ENCODE measurements at places on chromosomes 16 and 17. TPM values are rescaled to one million over a fixed set of nuclear protein-coding genes. Genes with fewer than 3 reads are reported as not detected.

DNA sequence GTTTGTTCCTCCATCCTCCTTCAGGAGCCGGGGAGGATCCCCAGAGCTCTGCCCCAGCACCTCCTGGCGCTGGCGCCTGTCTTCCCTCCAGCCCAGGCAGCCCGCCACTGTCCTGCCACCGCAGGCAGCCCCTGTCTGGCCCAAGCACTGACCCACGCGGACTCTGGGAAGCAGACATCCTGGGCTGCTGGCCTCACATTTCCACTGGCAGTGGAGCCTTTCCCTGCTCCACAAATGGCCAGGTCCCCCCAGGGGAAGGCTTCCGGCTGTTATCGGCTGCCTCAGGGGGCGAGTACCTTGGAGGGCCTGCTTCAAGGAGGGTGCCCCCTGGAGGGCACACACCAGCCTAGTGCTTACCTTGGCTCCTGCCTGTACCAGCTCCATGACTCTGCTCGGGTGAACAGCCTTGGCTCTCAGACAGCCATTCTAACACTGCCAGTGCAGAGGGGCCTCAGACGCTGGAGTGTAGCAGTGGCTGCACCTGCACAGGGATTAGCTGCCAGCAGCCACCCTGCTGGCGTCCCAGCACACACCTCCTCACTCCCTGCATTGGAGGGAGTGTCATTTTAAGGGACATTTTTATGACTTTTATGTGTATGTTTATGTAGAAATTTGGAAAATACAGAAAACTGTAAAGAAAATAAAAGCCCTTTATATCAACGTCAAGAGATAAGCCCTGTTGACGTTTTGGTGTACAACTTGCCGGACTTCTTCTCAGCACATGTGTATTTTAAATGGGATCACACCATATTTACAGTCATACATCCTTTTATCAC, 21.0 kb downstream of the ACE start:
- H3K4me1 ChIP-seq: no peaks in the 10 kb centered on the region
- no peak for DNase-seq
- H3K27ac ChIP-seq: no peak overlapping the region
- H3K36me3 ChIP-seq: no peaks in the 10 kb centered on the region
- peaks cover 28% of the 10 kb centered on the region for H3K27me3 ChIP-seq

- no peaks in the 10 kb centered on the region for H3K27me3 ChIP-seq
- no peak overlapping the region for H3K27ac ChIP-seq
- H3K4me1 ChIP-seq: peaks cover 24% of the 10 kb centered on the region
- H3K4me3 ChIP-seq: no peak overlapping the region
- DNase-seq: no peak
These were observed 26.1 kb downstream of the XPO6 start for GRCh38 chr16:28185696-28186095.

- no peak for DNase-seq
- no peak overlapping the region for H3K4me3 ChIP-seq
- peaks cover 9% of the 10 kb centered on the region for H3K4me1 ChIP-seq
- H3K27ac ChIP-seq: peak overlapping the region; percentile 75
- no peaks in the 10 kb centered on the region for H3K36me3 ChIP-seq
- no peaks in the 10 kb centered on the region for H3K27me3 ChIP-seq
These were observed 289.2 kb upstream of the FOXF1 start for GRCh38 chr16:86221085-86221484.

GRCh38 chr17:1256699-1257098, 13.5 kb upstream of the BHLHA9 start:
- H3K27ac ChIP-seq: no peak overlapping the region
- H3K36me3 ChIP-seq: no peaks in the 10 kb centered on the region
- H3K4me3 ChIP-seq: no peak overlapping the region
- peaks cover 5% of the 10 kb centered on the region for H3K4me1 ChIP-seq
- no peaks in the 10 kb centered on the region for H3K27me3 ChIP-seq
- no peak for DNase-seq

DNA sequence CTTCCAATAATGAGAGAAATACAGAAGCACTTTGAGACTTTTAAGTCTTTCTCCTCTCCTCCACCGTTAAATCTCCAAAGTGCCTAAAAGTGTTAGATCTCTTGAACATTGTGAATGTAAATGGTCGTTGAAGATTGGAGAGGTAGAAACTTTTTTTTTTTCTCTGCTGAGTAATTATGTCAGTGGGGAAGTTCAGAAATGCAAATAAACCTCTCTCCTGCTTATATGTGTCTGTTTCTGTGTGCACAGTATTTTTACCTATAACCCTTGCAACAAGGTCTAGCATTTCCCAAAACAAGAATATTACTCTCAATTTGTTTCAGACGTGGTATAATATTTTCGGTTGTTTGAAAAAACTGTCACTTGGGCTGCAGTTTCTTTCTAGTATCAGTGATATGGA, 833.6 kb upstream of the CDH8 start:
- H3K36me3 ChIP-seq: no peaks in the 10 kb centered on the region
- no peak overlapping the region for H3K4me3 ChIP-seq
- no peak for DNase-seq
- H3K27me3 ChIP-seq: no peaks in the 10 kb centered on the region
- H3K4me1 ChIP-seq: no peaks in the 10 kb centered on the region
- no peak overlapping the region for H3K27ac ChIP-seq

Gene NPIPA3
- 2.1 TPM for total RNA-seq

Gene PSMC5
- total RNA-seq: 74.3 TPM
